ENCODE measurements at places on chromosomes 7 and 10. TPM values are rescaled to one million over a fixed set of nuclear protein-coding genes. Genes with fewer than 3 reads are reported as not detected.

Gene ZNF425
- 2.5 TPM for total RNA-seq

Gene ACTL6B
- total RNA-seq, result not detected

Gene GRID2IP
- total RNA-seq, result 0.76 TPM

Gene NKX1-2
- total RNA-seq, result not detected

Gene CYP2W1
- total RNA-seq, result 0.13 TPM

Gene NUDT13
- total RNA-seq, result 3.3 TPM

Gene SERPINE1
- total RNA-seq, result 9.9 TPM

Gene AGR3
- 20.3 TPM for total RNA-seq

Gene NUPR2
- total RNA-seq, result 10.3 TPM

Gene SPDYE2
- 0.50 TPM for total RNA-seq

Gene CAMK2B
- total RNA-seq, result 1.1 TPM

Gene HOXA6
- 22.0 TPM for total RNA-seq

Gene RADIL
- 1.0 TPM for total RNA-seq

Gene CDHR1
- total RNA-seq, result 1.1 TPM

Gene TRPV5
- total RNA-seq, result 1.4 TPM

Gene GPR26
- not detected for total RNA-seq

Gene C10orf62
- total RNA-seq, result 1.6 TPM

Gene TMEM176A
- 288 TPM for total RNA-seq

Gene CLDN4
- 342 TPM for total RNA-seq

Gene ARHGAP22
- total RNA-seq, result 6.6 TPM

Gene ZNF804B
- total RNA-seq, result 0.19 TPM

Gene ZP3
- total RNA-seq, result 17.5 TPM

Gene OR9A2
- not detected for total RNA-seq

Gene CUZD1
- total RNA-seq, result 0.54 TPM

Gene OLAH
- 0.50 TPM for total RNA-seq

Gene JAKMIP3
- 0.16 TPM for total RNA-seq

Gene CRTAC1
- 6.1 TPM for total RNA-seq

Gene PON1
- total RNA-seq, result not detected

Gene GPR85
- 0.31 TPM for total RNA-seq

Gene HOXA13
- total RNA-seq, result 0.44 TPM

Gene GALNT17
- total RNA-seq, result 2.4 TPM

Gene GPR146
- 10.3 TPM for total RNA-seq

Gene PRF1
- 8.8 TPM for total RNA-seq

Gene TAX1BP1
- total RNA-seq, result 113 TPM

Gene TMEM139
- total RNA-seq, result 36.7 TPM

Gene CCZ1B
- 64.2 TPM for total RNA-seq

Gene PDGFA
- 53.0 TPM for total RNA-seq

Gene LZTS2
- total RNA-seq, result 54.7 TPM

Gene SAMD9
- 11.0 TPM for total RNA-seq

Gene RAB19
- total RNA-seq, result 11.5 TPM

Gene GPR37
- 4.4 TPM for total RNA-seq

Gene ADIRF
- 357 TPM for total RNA-seq

Gene RASA4B
- 22.5 TPM for total RNA-seq

Gene TEX36
- not detected for total RNA-seq

Gene DCLRE1A
- total RNA-seq, result 5.7 TPM

Gene TNRC18
- 125 TPM for total RNA-seq

Gene NRP1
- total RNA-seq, result 243 TPM

Gene CALHM3
- total RNA-seq, result not detected

Gene STEAP1B
- total RNA-seq, result 0.79 TPM

Gene NXPH1
- not detected for total RNA-seq

Gene DOCK4
- total RNA-seq, result 38.9 TPM

Gene GJD4
- not detected for total RNA-seq

Gene SPAM1
- not detected for total RNA-seq

Gene POLR2J2
- total RNA-seq, result 10.5 TPM

All from kidney (tissue), 22 donors.